Foreskin keratinocyte (primary cell): ENCODE measurements at places on chromosomes 7 and 10.

- no peak for DNase-seq
Observed at GRCh38 chr7:105297985-105298384, 90.7 kb downstream of the SRPK2 start.

GRCh38 chr10:57964351-57964750 lies 303.3 kb downstream of the IPMK start:
- DNase-seq: peak; percentile 7

DNA sequence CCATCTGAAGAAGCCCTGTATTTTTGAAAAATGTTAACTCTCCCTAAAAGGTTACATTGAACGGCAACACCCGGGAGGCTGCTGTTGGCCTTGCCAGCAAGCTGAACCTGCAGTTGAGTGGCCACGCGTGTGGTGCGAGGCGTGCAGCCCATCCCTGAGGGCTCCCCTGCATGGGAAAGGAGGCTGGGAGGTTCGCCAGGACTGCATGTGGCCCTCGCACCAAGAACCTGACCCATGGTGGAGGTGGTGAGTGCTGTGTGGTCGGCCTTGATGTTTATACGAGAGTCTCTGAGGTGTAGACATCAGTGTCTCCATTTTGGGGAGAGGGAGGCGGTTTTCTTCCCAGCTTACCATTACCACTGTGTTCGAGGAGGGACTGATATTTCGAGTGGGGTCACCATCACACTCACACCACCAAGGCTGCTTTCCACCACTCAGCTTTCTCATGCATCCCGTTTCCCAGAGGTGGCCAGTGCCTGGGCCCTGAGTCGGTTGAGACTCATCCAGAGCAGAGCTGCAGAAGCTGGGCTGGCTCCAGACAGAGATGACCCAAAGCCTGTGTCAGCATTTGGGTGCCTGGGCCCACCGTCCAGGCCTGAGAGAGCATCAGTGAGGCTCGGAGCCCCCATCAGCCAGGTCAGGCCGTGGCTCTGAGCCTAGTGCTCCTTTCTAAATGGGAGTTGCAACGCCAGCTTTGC lies 222.6 kb downstream of the EBF3 start:
- DNase-seq: no peak

DNA sequence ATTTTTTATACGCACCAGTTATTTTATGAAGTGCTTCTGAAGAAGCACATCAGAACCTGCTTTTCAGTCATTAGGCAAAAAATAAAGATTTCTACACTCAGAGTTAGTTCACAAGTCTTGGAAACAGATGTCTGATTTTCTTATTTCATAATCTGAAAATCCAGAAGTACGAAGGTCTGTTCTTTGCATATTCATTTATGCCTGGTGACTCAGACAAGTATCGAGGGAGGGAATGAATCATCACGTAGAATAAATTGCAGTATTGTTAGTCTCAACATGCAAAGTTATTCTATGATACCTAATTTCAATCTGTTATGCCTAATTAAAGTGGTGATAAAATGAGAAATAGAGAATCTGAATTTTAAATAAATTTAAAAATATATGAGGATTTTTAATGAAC lies 113.6 kb upstream of the SEM1 start:
- peak; percentile 78 for DNase-seq

DNA sequence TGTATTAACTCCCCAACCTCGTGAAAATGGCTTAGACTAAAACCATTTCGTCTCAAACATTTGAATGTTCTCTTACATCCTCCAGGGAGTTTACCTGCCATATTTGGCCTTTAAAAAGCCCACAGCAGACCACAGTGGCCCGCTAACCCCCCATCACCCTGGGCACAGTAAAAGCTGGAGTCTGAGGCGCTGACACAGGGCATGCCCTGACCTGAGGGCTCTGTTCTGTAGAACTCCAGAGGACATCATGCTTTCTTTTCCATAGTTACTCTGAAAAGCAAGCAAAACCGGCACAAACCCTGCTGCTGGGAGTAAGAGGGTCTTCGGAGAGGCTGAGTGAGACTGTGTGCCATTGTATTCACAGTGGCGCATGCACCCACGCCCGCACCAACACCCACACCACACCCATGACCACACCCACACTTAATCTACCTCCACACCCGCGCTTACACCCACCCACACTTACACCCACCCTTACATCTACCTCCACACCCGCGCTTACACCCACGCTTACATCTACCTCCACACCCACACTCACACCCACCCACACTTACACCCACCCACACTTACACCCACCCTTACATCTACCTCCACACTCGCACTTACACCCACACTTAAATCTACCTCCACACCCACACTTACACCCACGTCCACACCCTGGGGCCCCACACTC lies 32.1 kb downstream of the LRRC27 start:
- DNase-seq: no peak

GRCh38 chr7:119594956-119595355 lies 678.0 kb upstream of the KCND2 start:
- no peak for DNase-seq

DNA sequence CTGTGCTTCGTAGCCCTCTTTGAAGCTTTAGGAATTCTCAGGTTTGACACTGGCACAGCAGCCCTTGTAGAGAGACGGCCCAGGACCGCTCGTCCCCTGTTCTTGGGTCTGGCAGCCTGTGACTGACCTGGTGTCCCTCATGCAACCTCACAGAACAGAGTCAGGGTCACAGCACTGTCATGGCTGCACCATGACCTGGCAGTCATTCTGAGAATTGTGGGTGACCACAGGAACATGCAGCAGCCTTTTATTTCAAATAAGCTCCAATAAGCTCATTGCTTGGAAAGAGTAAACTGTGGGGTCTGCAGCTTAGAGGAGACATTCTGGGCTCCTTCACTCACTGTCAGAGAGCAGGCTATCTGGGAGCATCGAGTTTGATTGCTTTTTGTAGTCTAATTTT lies 42.5 kb downstream of the MYO1G start:
- DNase-seq: no peak

DNA sequence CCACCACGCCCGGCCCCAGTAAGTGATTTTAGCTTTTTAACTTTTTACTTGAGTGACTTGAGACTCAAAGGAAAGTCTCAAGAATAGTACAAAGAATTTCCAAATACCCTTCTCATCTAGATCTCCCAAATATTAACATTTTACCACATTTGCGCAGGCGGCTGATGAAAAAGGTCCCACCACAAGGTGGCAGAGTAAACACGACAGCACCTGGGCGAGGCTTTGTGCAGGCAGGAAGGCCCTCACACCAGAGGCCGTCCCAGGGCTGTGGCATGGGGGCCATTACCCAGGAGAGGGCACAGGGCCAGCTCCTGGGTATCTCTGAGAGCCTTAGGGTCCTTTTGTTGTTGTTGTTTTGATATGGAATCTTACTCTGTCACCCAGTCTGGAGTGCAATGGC lies 50.0 kb upstream of the WIPI2 start:
- no peak for DNase-seq

DNA sequence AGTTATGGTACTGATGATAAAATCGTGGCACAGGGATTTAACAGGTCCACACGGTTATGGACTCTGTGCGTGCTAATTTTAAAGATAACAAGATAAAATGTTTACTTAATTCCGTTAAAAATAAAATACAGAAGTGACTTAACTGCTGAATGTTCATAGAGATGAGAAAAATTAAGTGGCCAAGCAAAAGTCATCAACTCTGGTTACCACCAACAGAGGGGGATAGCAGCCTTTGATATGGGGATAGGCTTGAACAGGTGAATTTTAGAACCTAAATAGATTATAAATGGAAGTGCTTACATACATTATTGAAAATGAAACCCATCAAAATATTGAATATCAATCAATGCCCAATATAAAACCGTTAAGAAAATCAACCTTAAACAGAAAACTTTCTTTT lies 245.0 kb downstream of the WDR37 start:
- DNase-seq: no peak

GRCh38 chr7:114217026-114217806 lies 197.4 kb upstream of the FOXP2 start:
- no peak for DNase-seq

DNA sequence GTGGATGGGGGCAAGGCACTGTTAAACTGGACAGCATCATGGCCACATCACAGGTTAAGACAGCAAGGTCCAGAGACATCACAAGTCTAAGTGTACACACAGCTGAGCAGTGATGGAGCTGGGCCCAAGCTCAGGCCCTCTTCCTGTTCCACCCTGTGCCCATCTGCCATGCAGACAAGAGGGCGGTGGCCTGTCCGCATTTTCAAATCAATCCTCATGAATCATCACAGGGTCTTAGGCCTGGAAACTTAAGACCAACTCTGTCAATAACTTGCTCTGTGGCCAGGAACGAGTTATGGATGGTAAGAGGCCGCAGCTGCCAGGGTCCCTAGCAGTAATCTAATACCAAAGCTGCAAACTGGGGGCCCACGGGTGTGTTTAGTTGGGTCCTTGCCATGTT lies 3.2 kb downstream of the C10orf105 start:
- DNase-seq: no peak

DNA sequence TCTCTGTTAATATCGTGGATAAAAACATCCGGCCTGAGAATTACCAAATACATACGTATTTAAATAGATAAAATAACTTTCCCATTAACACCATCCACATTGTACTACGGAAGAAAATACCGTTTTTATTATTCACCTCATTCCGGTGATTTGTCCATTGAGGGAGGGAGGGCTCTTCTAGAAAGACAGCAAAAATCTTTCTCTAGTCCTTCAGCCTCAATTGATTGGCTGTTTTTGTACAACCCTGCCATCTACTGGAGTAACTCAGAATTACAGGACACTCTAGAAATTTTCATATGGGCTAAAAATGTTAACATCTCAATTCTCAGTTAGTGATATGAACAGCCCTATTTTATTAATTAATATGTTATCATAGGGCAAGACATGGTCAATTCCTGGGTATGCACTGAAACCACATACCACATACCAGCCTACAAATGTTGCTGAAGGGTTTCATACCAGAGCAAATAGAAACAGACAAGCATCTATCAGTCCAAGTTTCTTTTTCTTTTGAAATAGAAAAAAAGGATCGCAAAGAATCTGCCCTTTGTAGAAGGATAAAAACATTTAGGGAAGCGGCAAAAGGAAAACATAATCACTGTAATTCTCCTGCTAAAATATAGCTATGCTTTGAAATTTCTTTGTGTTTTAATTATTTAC lies 55.8 kb upstream of the CDCA7L start:
- DNase-seq: peak; percentile 90

- no peak for DNase-seq
Observed at GRCh38 chr7:14170872-14171271, 181.4 kb upstream of the ETV1 start.

GRCh38 chr10:58350619-58351323 lies 16.0 kb downstream of the UBE2D1 start:
- DNase-seq: no peak

DNA sequence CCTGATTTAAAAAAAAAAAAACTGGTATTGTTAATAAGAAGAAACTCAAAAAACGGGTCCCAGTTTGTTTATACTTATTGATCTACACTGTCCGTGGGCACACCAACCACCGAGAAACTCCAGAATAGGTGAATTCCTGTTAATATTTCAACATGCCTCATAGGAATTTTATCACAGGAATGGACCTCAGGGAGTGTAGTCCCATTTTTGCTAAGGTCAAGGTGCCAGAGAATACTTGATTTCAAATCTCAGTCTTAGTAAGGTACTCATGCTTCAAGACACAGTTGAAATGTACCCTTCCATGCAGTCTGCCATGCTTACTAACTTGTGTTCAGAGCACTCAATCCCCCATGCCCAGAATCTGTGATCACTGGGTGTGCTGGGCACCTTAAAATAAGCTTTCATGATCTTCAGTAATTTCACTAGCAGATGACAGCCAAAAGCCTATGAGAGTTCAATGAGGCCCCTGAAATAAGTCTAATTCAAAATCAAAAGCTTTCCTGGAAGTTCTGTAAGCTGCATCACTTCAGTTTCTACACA lies 385.7 kb downstream of the TNS3 start:
- no peak for DNase-seq

DNA sequence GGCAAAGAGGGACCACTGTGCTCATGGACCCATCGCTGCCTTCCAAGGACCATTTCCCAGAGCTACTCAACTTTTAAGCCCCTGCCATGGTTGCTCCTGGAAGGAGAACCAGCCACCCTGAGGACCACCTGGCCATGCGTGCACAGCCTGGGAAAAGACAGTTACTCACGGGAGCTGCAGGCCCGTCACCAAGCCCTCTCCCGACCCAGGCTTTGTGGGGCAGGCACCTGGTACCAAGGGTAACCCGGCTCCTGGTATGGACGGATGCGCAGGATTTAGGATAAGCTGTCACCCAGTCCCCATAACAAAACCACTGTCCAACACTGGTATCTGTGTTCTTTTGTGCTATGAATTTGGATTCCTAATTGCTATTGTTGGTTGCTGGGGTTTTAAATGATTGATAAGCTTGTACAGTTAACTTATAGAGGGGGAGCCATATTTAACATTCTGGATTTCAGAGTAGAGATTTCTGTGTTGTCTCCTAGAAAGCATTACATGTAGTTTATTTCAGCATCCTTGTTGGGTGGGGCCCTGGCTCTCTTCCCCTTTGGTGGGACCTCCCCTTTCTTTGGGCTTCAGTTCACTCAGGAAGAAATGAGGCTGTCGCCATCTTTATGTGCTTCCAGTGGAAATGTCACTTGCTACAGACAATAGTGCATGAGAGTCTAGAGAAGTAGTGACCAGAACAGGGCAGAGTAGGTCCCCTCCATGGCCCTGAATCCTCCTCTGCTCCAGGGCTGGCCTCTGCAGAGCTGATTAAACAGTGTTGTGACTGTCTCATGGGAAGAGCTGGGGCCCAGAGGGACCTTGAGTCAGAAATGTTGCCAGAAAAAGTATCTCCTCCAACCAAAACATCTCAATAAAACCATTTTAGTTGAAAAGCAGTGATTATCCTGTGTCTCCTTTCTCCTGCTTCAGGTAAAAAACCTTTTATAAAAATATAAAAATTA lies 19.4 kb downstream of the LAT2 start:
- DNase-seq: no peak

DNA sequence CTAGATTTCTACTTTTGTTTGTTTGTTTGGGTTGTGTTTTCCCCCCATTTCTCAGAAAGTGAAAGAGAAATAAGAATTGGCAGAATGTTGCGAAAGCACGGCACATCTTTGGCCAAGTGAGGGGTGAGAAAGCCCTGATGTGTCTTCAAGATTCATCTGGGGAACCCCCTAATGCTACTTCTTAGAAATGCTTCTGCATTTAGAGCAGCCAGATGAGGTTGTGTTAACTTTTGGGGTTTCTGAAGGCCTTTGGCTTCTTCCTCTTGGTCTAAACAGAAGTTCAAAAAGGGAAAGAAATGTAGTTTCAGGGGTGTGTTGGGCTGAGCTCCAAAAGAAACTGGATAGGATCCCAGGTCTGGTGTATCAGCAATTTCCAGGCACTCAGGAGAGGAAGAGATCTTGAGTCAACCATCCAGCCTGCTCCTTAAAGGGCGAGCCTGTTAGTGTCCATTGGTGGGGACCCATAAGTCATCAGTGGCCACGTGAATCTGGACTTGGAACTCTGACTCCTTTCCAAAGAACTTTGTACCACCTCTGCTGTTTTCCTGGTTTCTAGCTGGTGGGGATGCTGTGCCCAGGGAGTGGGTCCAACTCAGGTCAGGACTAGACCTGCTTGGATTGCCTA lies 6.5 kb downstream of the DUSP5 start:
- DNase-seq: no peak

- no peak for DNase-seq
Observed at GRCh38 chr10:64142395-64142794, 621.2 kb downstream of the REEP3 start.
